ENCODE measurements at places on chromosomes 3 and 15. TPM values are rescaled to one million over a fixed set of nuclear protein-coding genes. Genes with fewer than 3 reads are reported as not detected.

PRR20G gene
- polyA plus RNA-seq = not detected

MANF gene
- 118 TPM for polyA plus RNA-seq

GOLGA8T gene
- polyA plus RNA-seq = 0.06 TPM

TLR9 gene
- not detected for polyA plus RNA-seq

SPINK8 gene
- not detected for polyA plus RNA-seq

DNA sequence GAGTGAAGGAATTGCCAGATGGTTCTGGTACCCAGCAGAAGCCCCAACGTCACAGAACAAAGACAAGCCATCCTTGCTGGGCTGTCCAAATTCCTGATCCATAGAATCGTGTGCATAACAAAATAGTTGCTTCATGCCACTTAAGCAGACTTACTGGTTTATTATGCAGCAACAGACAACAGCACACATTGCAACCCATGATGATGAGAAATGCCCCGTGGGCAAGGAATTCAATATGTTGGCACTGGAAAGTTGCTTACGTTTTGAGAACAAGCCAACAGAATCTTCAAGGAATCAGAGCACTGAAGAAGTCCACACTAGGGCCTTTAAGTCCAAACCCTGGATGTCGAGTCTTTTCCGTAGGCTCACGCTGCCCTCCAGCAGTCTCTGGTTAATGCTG lies 40.3 kb downstream of the CCR4 start:
- DNase-seq = no peak

DNA sequence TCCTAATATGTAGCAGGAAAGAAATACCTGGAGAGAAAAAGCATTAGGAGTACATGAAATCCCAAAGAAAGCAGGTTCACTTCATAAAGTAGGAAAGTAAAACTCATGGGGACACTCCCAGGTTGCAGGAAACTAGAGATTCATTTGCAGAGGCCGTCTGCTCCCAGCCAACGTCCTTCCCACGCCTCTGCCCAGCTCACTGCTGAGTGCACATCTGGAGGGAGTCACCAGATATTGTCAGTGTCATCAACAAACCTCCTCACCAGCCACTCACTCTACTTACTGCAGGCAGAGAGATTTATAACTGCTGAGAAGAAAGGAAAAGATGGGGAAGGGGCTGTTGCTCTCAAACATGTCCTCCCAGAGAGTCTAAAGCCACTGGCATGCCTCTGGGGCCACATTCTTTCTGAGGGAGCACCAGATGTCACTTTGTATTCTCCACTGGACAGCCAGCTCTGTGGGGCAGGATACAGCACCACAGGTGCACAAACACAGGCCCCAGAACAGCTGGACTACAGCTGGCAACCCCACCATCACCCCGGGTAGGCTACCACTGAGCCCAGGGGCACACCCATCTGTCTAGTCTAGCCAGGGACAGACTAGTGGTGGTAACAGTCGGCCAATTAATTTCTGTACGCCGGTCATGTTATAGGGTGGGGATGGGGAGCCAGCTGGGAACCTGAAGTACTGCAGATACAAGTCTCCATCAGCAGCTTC lies 64.5 kb downstream of the NPTN start:
- DNase-seq = no peak

- DNase-seq = no peak
Observed at GRCh38 chr15:50209809-50210208, 27.8 kb downstream of the SLC27A2 start.

GRCh38 chr15:77208241-77208640 lies 137.3 kb upstream of the TSPAN3 start:
- no peak for DNase-seq

GRCh38 chr3:185916042-185916833 lies 21.6 kb downstream of the TRA2B start:
- DNase-seq = no peak

GRCh38 chr3:119343719-119344118 lies 49.5 kb downstream of the ARHGAP31 start:
- no peak for DNase-seq

DNA sequence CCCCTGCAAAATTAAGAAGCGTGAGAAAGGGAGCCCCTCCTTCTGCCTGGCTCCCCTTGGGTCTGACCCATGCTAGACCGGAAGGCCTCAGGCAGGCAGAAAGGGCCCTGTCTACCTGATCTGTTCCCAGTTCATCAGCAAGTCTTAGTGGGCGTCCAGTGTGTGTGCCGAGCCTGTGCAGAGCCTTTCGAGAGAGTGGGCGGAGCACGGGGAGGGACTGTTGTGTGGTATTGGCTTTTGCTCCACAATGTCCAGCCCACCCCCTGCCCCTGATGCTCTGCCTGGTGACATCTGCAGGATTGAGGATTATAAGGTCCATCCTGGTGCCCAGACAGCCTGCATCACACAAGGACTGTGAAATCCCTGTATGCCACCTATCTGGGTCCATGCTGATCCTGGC lies 82.9 kb downstream of the CHDH start:
- no peak for DNase-seq

GRCh38 chr15:78363381-78363734 lies 23.2 kb downstream of the CRABP1 start:
- DNase-seq = no peak

DNA sequence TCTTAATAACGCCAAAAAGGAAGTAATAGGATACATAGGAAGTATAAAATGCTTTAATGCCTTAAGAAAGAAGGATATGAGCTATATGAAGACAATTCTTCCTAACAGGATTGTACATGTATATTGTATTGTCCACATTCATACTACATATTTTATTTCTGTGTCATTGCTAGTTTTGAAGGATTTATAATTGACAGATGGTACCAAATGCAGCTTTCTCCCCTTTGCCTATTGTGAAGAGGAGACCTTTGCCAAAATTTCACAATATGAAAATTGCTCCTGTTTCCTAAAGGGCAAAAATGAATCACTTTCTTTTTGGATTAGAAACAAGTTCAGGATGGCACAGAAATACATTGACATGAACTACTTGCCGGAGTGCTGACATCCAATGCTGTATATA lies 34.8 kb upstream of the EOMES start:
- DNase-seq = no peak

GRCh38 chr3:98596541-98597500 lies 3.4 kb upstream of the CPOX start:
- DNase-seq = peak; percentile 30

DNA sequence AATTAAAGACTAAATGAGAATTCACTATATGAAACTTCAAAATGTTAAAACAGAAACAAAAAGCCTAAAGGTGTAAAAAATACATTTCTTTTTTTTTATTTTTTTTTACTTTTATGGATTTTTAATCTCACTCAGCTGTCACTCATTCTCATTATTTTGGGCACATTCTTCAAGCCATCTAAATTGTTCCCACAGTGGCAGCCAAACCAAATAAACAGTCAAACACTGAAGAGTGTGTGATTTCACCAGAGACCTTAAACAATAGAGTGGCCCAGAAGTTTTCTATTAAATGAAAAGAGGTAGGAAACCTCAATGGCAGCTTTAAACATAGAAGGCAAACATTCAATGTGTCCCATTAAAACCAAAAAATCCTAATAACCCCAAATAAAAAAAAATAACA lies 616.1 kb downstream of the OTOL1 start:
- DNase-seq = no peak

- no peak for DNase-seq
Observed at GRCh38 chr3:100129941-100130340, 15.6 kb upstream of the FILIP1L start.

- no peak for DNase-seq
Observed at GRCh38 chr3:151377768-151378385, 6.7 kb downstream of the P2RY12 start.

DNA sequence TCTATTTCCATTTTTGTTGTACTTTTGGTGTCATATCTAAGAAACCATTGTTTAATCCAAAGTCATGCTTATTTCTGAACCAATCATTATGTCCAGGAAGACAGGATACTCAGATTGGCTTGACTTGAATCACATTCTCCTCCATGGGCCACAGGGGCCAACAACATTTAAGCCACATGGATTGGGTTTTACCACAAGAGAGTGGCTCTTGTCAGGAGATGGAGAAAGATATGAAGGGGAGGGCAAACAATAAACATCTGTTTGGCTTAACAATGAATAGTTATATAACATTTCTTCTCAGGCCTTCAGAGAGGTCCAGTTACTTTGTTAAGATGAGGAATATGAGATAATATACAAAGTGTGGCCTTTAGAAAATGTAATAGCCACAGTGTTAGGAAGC lies 44.6 kb downstream of the GXYLT2 start:
- DNase-seq = no peak

GRCh38 chr3:56309465-56309864 lies 158.8 kb downstream of the ERC2 start:
- no peak for DNase-seq

- DNase-seq = no peak
Observed at GRCh38 chr3:144763878-144764454, 792.3 kb downstream of the DIPK2A start.
